ENCODE measurements at places on chromosomes 6 and 20.

- DNase-seq, result no peak
These were observed 15.8 kb downstream of the SPTLC3 start for GRCh38 chr20:13024596-13024995.

- DNase-seq, result peak; percentile 53
These were observed 130.0 kb upstream of the SGK1 start for GRCh38 chr6:134447883-134448387.

GRCh38 chr6:130138909-130139242, 83.9 kb downstream of the SAMD3 start:
- no peak for DNase-seq

DNA sequence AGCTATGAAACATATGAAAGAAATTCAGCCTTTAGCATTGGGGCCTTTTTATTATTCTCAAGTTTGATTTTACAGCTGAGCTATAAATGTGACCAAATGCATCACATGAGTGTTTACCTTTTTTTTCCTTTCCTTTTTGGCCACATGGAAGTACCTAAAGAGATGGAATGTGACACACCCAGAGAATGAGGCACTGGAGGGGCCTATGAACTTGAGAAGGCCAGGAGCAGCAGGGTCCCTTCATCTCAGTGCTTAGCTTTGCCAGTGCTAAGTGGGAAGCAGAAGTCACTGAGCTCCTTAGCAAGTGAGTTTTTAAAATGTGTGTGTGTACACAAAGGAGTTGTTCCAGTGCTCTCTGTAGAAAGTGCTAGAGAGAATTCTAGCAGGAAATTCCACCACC, 44.7 kb downstream of the RREB1 start:
- no peak for DNase-seq

- DNase-seq, result no peak
These were observed 465.3 kb downstream of the CBLN4 start for GRCh38 chr20:55540013-55540412.

DNA sequence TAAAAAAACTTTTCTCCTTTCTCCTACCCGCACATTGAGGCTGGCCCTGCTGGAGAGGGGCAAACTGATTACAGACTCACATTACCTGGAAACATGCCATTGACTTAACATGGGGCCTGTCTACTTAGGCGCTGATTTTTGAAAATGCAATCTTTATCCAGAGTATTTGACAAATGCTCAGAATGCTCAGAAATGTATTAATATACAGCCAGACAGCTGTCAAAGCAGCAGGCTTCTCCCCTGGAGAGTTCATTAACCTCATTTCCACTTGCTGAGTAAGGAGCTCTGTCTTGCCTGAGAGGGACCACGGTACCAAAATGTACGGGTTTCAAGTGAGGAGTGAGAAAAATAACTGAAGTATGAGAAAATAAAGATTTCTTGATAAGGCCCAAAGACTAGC, 95.7 kb downstream of the PAX1 start:
- no peak for DNase-seq

DNA sequence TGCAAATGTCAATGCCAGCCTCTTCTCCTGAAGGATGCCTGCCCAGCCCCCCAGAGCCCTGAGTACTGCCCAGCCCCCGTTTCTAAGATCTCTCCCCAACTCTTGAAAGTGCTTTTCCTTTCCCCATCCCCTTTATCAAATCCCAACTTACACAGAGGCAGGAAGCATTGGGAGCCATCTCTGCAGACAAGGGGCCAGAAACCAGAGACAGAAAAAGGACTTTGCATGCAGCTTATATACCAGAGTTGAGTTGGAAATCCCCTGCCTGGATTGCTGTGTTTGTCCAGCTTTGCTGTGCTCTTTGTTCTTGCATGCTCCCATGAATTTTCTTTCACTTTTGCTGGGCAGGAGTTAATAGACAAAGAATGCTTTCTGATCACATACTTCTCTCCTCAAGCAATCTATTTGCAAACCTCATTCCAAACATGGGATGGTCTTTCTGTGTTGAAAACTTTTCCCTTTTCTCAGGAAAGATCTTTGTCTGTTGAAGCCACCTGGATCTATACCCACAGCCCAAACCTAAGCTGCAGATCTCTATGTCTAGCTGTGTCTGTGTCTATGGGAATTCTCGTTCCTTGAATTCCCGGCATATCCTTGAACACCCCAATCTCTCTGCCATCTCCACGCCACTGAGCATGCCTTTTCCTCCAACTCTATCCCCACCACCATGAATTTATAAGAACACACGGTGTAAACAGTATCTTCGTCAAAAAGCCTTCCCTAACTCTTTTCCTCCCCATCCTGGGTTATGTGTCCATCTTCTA, at the start of gene UBD:
Gene UBD, minus strand, starts transcription at position 209 of the 764 bp plus-strand sequence. Its CDS starts 31 bp downstream, at position 178.
- no peak for DNase-seq

DNA sequence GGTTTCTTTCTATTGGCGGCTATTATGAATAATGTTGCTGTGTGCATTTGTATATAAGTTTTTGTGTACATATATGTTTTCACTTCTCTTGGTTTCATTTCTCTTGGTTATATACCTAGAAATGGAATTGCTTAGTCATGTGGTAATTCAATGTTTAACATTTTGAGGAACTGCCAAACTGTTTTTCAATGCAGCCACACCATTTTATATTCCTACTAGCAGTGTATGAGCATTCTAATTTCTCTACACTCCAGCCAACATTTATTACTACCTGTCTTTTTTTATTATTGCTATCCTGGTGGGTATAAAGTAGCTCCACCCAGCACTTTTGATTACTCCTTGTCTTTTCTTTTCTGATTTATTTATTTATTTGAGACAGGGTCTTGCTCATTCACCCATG, 54.8 kb downstream of the PHACTR2 start:
- DNase-seq, result no peak

- no peak for DNase-seq
These were observed 6.5 kb downstream of the C20orf202 start for GRCh38 chr20:1209447-1210387.

DNA sequence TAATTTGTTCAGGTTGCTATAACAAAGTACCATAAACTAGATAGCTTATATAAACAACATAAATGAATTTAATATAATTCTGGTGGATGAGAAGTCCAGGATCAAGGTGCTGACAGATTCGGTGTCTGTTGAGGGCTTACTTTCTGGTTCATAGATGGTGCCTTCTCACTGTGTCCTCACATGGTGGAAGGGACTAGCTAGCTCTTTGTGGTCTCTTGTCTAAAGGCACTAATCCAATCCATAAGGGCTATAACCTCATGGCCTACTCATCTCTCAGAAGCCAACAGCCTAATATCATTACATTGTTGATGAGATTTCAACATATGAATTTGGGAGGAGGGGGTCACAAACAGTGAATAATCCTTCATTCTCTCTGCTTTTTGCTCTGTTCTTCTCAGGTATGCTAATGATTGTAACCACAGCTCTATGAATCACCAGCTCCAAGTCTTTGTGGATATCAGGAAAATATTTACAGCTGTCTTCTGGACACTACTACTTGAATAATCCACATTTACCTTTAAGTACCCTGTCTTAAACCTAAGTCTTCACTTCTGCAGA, 122.3 kb downstream of the NKAIN2 start:
- no peak for DNase-seq
